ENCODE measurements at places on chromosomes 4 and X.

DNA sequence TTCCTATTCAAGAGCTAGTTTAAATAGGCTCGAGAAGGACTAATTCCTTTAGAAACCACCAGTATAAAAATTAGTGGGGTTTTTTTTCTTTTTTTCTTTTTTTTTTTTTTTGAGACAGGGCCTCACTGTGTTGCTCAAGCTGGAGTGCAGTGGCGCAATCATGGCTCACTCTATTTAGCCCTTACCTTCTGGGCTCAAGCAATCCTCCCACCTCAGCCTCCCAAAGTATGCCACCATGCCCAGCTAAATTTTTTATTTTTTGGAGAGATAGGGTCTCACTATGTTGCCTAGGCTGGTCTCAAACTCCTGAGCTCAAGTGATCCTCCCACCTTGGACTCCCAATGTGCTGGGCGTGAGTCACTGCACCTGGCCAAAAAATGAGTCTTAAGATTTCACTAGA, 52.8 kb downstream of the APOO start:
- no peak for DNase-seq

DNA sequence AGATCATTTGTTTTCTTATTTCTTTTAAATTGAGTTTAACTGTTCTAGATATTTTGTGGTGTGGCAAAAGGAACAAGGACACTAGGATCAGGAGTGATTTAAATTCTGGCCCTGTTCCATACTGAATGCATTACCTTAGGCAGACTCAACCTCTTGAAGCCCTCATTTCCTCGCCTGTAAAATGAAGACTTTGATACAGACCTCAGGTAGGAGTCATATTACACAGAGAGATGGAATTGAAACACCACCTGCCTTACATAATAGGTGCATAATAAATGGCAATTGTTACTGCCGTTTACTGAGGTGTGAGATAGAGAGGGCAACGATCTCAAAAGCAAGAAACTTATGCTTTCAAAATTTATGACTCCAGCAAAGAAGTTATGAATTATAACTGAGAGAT, 28.2 kb upstream of the RASSF6 start:
- DNase-seq = no peak

DNA sequence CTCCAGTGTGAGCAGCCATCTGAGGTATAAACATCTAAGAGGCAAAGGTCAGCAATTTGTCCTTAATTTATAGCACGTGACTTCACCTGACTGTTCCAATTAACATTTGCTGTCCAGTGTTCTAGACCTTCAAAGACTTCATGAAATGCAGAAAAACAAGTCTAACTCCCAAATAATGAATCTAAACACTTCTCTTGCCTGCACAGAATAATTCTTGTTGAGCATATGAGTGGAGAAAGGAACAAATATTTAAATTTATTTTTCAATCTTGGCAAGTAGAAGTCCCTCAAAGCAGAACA, 12.0 kb downstream of the RFC1 start:
- no peak for DNase-seq

GRCh38 chrX:34810364-34810763, 132.2 kb upstream of the FAM47B start:
- DNase-seq = no peak

DNA sequence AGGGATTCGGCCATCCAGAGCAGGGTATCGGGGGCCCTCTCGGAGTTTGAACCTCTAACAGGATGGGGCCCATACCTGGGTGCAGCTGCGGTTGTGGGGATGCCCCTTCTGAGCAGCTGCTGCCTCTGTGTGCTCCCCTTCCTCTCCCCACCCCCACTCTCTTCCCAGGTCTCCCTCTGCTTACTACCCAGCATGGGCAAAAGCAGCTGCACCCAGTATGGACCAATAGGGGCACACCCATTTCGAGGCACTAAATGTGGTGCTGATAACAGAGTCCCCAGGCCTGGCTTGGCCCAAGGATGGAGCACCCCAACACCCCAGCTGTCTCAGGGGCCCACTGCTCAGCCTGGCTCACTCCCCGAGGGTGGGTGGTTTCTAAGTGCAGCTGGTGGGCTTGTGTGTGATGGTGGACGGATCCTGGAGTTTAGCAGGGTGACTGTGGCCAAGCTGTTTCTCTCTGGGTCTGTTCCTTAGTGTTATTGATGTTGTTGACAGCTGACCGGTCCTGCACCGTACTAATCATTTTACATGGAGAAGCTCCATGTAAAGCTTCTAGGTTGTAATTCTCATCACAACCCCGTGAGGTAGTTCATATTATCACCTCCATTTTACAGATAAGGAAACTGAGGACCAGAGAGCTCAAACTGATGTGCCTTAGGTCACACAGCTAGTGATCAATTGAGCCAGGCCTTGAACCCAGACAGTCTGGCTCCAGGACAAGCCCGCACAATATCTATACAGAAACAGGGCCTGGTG, 13.1 kb upstream of the KIAA0232 start:
- no peak for DNase-seq

DNA sequence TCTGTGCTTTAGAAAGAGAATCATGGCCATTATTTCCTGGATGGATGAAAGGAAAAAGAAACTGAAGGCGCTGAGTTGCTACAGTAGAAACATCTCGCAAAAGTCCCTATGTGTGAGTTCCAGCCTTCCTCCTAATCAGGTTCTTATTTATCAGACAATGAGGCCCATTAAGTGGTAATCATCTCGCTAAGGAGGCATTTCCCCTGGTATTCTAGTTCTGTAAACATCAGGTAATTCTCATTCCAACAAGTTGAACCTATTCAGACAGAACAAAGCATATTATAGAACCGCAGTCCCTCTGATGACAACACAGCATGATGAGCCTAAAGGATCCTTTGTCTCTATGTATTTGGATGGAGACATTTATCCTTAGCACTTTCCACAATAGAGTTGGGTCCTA, 205.7 kb upstream of the MAOA start:
- DNase-seq = no peak

DNA sequence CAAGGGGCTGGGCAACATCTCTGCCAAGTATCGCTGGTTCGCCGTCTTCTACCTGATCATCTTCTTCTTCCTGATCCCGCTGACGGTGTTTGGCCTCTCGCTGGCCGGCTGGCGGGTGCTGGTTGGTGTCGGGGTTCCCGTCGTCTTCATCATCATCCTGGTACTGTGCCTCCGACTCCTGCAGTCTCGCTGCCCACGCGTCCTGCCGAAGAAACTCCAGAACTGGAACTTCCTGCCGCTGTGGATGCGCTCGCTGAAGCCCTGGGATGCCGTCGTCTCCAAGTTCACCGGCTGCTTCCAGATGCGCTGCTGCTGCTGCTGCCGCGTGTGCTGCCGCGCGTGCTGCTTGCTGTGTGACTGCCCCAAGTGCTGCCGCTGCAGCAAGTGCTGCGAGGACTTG, 20.6 kb downstream of the SLC34A2 start:
- no peak for DNase-seq

GRCh38 chrX:34147345-34147744, 15.2 kb upstream of the FAM47A start:
- no peak for DNase-seq

GRCh38 chr4:86950831-86951525, 16.2 kb downstream of the AFF1 start:
- no peak for DNase-seq

- DNase-seq = no peak
These were observed 27.9 kb downstream of the TSC22D3 start for GRCh38 chrX:107747596-107748161.

DNA sequence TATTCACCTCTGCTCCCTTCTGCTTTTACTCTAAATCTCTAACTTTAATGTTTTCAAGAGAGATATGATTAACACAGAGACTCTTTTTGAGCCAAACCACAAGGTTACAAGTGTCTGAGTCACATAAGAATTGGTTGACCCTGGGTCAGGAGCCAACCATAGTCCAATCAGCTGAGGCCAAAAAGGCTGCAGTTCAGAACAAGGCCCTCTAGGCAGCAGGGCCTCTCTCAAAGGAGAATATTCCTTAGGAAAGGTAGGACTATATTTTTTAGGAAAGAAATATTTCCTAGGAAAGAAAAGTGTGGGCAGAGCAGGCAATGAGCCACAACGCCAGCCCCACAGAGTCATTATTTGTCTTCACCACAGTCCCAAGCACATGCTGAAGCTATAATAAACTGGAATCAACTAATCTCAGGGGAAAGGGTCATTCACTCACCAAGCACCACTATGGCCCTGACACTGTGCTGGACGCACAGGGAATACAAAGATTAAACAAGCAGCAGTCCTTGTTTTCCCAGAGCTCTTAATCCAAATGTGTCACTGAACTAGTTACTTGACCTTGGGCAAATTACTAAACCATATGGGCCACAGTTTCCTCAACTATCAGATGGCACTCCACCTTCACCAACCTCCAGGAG, 2.2 kb downstream of the ATP8A1 start:
- DNase-seq = no peak

DNA sequence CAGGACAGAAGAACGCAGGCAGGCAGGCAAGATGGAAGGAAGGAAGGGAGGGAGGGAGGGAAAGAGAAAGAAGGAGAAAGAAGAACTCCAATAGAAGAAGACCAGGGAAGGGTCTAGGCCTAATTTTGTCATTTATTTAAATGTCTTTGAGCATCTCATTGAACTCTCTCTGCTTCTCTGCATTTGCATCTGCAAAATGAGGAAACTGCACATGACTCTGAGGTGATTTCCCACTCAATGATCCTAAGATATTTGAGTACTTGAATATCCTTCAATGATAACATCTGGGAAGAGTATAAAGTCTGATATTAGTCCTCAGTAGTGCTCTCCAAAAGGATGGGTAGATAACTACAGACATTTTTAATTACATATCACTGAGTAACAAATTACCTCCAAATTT, 33.1 kb upstream of the RBPJ start:
- no peak for DNase-seq

Data from activated CD8-positive, alpha-beta memory T cell treated with anti-CD3 and anti-CD28 coated beads for 48 hours (primary cell).